GM12891 (cell line): ENCODE measurements at places on chromosomes 2 and 18.

- DNase-seq, result no peak
These were observed 189.3 kb downstream of the CLIP4 start for GRCh38 chr2:29304399-29305060.

DNA sequence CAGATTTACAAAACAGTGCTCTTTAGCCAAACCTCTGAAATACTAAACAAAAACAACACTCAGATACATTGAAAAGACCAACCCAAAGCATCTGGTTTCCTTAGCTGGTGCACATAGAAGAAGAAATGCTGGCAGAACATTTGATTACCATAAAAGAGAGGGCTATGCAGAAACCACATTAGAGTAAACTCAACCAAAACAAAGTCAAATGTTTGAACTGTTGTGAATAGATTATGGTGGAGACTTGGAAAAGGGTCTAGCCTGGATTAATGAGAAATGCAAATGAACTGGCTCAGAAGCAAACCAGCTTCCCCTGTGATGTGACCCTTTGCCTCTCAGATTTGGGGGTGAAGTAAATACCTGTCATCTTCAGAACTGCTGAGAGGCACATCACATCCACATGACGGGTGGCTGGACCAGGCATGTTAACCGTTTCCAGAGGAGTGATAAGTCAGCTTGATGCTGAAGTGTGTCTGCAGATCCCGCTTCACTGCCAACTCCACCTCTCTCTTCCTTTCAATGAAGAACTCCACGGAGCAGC, 153.0 kb downstream of the NRP2 start:
- DNase-seq, result no peak

GRCh38 chr2:41972179-41972578, 75.6 kb upstream of the PKDCC start:
- DNase-seq, result no peak

- no peak for DNase-seq
These were observed 109.1 kb downstream of the CPO start for GRCh38 chr2:207048416-207048815.

GRCh38 chr2:58407487-58407886, 166.4 kb upstream of the FANCL start:
- no peak for DNase-seq
